ENCODE measurements at places on chromosomes 4 and X.

DNA sequence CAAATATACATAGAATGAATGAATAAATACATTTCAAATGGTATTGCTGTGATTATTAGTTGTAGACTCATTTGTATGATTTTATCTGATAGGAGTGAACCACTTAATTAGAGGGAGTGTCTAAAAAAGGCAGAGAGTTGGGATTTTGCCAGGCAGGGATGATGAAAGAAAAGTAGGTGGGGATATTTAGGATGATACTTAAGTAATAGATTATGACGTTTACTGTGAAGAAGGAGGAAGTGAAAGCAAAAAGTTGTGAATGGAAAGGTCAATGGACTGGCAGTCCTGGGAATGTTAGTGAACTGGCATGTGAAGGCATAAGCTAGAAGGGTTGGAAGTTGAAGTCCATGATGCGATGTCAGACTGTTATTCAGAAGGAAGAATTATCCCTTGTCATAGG, 917.1 kb downstream of the RAPGEF2 start:
- DNase-seq: no peak

GRCh38 chr4:10007436-10007740, 13.9 kb downstream of the SLC2A9 start:
- no peak for DNase-seq

- DNase-seq: no peak
Observed at GRCh38 chr4:159012381-159012780, 90.5 kb upstream of the RAPGEF2 start.

DNA sequence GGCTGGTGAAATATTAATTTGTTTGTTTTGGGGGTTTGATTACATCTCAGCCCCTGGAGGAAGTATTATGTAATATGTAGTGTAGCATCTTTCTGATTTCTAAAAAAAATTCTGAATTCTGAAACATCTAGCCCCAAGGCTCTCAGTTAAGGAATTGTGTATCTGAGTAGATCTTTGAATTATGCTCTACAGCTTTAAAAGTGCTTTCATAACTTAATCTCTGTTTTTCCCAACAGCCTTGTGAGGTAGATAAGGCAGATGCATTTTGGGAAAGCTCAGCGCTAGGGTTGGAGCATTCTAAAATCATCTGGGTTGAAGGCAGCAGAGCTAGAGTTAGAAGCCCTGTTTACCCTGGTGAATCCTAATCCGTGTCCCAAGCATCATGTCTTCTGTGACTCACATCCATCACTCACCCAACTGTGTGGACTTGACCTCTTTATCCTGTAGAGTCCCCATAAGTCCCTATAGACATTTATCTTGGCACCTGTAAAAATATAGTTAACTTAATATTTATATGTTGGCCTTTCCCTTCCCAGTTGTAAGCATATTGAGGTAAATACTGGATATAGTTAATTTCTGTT, 49.8 kb downstream of the FNIP2 start:
- DNase-seq: no peak

- no peak for DNase-seq
Observed at GRCh38 chrX:136182414-136182813, 35.1 kb downstream of the FHL1 start.

DNA sequence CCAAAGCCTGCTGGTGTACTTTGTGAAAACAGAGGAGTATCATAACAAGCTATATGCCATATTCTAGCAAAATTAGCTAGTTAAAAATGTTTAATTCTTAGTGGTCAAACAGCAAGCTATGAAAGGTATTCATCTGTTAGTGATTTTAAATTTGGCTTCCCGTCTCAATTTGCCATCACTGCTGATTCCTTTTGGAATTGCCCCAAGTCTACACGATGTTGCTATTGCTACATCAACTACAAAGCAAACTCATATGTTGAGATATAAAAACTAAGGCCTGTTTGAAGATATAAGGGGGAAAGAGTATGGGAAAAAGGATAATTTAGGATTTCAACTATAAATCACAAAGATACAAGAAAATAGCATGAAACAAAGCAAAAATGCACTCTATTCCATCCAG, 146.1 kb downstream of the COL25A1 start:
- DNase-seq: no peak

DNA sequence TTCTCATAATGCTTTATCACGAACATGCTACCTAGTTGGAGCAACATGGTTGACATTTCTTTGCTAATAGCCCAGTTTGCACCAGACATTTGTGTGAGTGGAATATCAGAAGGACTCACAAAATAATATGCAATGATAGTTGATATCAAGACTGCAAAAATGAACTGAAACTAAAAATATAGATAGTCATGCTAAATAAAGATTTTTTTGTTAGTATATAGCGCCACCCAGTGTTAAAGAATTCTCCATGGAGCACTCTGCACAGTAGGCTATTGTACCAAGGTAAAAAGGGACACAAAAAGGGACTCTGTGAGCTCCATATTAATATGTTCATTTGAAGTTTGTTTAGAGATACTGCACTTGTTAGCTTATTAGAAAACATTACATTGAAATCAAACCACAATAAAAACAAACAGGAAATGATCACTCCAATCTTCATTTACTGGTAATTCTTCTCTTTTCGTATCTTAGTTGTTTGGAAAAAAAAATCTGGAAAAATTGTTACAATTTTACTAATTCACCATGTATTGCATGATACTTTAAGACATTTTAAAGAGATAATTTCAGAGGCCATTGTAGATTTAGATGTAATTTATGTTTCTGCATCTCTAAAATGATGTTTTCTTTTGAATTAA, 1509.6 kb downstream of the ADGRL3 start:
- no peak for DNase-seq

DNA sequence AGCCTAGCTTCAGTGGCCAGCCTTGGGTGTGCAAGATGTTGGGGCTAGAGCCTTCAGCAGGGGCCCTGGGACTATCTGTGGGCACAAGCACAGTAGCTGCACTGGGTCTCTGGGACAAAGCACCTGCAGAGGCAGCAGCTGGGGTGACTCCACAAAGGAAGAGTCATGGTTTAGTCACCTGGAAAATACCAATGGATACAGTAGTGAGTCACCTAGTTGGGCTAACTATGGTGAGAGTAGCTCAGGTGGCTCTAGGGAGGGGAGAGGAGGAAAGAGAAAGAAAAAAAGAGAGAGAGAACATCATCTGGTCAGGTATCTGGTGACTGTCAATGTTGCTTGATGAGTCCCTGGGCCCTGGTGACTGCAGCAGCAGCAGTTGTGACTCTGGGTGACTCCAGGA, 72.9 kb upstream of the SPIN4 start:
- no peak for DNase-seq

GRCh38 chrX:45134775-45135174, 65.9 kb downstream of the DIPK2B start:
- no peak for DNase-seq

- no peak for DNase-seq
Observed at GRCh38 chr4:34718576-34719245, 1525.6 kb downstream of the ARAP2 start.

Data from stimulated activated CD8-positive, alpha-beta memory T cell treated with anti-CD3 and anti-CD28 coated beads, Interleukin-15, amount 100 ng/mL, for 4 hours (primary cell).